ENCODE measurements at places on chromosomes 11 and 22.

- peak overlapping the region; percentile 83 for H3K4me3 ChIP-seq
- H3K36me3 ChIP-seq: peaks cover 25% of the 10 kb centered on the region
- H3K4me1 ChIP-seq: peaks cover 74% of the 10 kb centered on the region
- no peaks in the 10 kb centered on the region for H3K27me3 ChIP-seq
- H3K27ac ChIP-seq: peak overlapping the region; percentile 96
Observed at GRCh38 chr11:128757886-128758612, 64.2 kb downstream of the FLI1 start.

- no peaks in the 10 kb centered on the region for H3K36me3 ChIP-seq
- no peak overlapping the region for H3K4me3 ChIP-seq
- peaks cover 5% of the 10 kb centered on the region for H3K4me1 ChIP-seq
- no peak overlapping the region for H3K27ac ChIP-seq
Observed at GRCh38 chr22:25232301-25232700, 12.9 kb downstream of the CRYBB2 start.

GRCh38 chr11:88508759-88509581 is 171.4 kb upstream of the CTSC start:
- H3K4me1 ChIP-seq: peaks cover 16% of the 10 kb centered on the region
- H3K36me3 ChIP-seq: peaks cover 9% of the 10 kb centered on the region
- H3K4me3 ChIP-seq: peak overlapping the region; percentile 85
- H3K27ac ChIP-seq: no peak overlapping the region
- H3K27me3 ChIP-seq: peaks cover 26% of the 10 kb centered on the region

DNA sequence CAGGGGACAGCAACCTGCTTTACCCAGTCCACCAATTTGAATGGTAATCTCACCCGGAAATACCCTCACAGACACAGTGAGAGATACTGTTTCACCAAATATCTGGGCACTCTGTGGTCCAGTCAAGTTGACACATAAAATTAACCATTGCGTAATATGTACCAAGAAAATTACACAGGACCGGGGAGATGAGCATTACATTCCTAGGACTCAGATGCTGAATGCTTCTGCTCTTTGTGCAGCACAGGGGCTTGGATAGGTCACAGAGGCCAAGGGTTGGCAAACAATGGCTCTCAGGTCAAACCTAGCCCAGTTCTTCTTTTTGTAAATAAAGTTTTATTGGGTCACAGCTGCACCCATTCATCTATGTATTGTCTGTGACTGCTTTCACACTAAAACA is 557.2 kb downstream of the MN1 start:
- no peak for DNase-seq
- no peaks in the 10 kb centered on the region for H3K36me3 ChIP-seq
- H3K4me3 ChIP-seq: no peak overlapping the region
- peaks cover 15% of the 10 kb centered on the region for H3K4me1 ChIP-seq

DNA sequence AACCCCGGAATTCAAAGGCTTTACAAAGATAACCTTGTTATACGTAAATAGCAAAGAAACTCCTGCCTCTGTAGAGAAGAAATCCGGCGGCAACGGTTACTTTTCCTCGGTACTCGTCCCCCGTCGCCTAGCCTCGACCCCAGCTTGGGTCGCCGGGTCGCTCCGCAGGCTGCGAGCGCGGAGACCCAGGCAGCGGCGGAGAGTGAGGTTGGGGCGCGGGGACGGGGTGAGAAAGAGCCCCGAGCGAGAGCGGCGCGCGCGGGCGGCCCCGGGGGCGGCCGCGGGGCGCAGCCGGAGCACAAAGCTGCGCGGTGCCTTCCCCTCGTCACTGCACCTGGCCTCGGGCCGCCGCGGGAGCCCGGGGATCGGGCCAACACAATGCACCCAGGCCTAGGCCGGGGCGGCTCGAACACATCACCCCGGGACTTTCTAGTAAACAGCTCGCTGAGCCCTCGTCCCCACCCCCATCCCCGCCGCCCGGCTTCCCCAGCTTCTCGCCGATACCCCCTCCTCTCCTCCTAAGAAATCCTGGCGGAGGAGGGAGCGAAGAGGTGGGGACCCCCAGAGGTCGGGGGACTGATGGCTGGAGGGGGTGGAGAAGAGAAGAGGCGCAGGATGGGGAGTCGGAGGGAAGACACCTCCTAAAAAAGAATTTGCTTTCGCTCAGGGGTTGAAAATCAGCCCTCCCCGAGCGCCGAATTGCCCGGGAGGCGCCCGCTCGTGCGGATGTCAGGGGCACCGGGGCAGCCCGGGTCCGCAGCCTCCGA is 845 bp downstream of the MPPED2 start:
- peak overlapping the region; percentile 47 for H3K4me3 ChIP-seq
- peaks cover 12% of the 10 kb centered on the region for H3K36me3 ChIP-seq
- peaks cover 45% of the 10 kb centered on the region for H3K27me3 ChIP-seq
- no peaks in the 10 kb centered on the region for H3K4me1 ChIP-seq
- H3K27ac ChIP-seq: no peak overlapping the region

DNA sequence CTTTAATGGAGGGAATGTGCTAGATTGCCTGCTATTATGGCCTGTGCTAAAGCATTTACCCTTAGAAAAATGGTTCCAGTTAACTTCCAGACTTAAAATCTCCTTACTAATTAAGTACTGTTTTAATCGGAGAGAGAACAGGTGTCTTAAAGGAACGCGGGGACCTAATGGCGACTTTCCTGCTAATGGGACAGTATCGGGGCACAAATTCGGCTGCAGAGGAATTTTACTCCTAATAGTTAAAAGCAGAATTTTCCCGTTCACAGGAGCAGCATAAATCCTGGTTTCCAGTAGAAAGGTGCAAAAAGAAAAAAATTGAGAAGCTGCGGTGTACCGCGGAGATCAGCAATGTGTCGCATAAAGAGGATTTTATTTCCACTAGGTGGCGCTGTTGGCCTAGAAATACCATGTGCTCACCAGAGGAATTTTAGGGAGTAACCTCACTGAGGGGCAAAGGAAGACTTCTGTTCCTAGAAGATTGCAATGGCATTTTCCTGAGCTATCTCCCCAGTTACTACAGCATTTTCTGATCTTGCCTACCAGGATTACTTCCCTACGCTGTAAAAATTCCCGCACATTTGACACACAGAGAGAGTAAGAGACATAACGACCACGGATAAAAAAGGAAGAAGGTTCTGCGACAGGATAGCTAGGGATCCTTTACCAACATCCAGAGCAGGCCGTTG is 44.5 kb downstream of the ZNF280B start:
- H3K27me3 ChIP-seq: peaks cover 24% of the 10 kb centered on the region
- no peaks in the 10 kb centered on the region for H3K4me1 ChIP-seq
- no peak overlapping the region for H3K4me3 ChIP-seq
- peaks cover 7% of the 10 kb centered on the region for H3K36me3 ChIP-seq

- DNase-seq: no peak
- H3K4me1 ChIP-seq: no peaks in the 10 kb centered on the region
- H3K4me3 ChIP-seq: no peak overlapping the region
- no peak overlapping the region for H3K27ac ChIP-seq
- H3K27me3 ChIP-seq: no peaks in the 10 kb centered on the region
Observed at GRCh38 chr22:39289533-39289932, 29.9 kb downstream of the RPL3 start.

DNA sequence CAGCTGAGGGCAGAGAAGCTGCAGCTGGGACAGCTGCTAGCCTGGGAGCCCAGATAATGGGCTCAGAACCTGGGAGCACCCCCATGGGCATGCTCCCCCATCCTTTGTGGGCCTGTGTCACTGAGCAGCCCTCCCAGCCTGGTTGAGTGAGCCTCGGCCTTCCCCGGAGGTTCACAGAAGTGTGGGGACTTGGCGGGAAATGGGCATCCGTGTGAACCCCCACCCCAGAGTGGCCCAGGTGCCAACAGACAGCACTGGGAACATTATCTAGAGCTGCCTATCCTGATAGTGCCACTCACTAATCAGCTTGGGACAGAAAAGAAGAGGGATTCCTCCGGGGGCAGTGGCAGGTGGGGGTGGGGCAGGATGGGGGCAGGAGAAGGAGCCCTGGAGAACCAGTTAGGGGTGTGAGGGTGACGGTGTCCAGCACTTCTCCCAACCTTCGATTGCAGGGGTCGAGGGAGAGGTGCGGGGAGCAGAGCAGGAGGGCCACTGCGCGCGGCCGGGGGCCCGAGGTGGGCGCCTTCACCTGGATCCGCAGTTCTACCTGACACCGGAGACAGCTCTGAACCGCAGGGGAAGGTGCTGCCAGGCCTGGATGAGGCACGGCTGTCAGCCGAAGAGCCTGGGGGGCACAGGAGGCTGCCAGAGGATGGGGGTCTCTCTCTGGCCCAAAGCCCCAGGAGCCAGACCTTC is 33.1 kb downstream of the FLRT1 start:
- no peaks in the 10 kb centered on the region for H3K27me3 ChIP-seq
- H3K27ac ChIP-seq: no peak overlapping the region
- no peak overlapping the region for H3K4me3 ChIP-seq
- no peaks in the 10 kb centered on the region for H3K36me3 ChIP-seq
- no peaks in the 10 kb centered on the region for H3K4me1 ChIP-seq
- DNase-seq: no peak

DNA sequence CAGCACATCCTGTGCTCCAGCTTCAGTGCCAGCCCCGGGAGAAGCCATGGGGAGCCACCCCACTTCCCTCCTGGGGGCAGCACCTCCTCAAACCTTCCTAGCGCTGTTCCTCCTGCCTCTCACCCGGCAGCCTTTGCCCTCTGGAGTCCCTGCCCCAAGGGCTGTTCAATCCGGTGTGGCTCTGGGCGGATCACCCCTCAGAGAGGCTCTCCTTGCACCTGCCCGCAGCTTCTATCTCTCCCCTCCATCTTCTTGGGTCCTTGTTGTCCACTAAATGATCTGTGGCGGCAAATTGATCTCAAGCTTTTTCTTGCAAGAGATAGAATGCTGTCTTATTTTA is 18.1 kb upstream of the CDKN1C start:
- H3K4me3 ChIP-seq: peak overlapping the region; percentile 69
- H3K27me3 ChIP-seq: no peaks in the 10 kb centered on the region
- H3K27ac ChIP-seq: peak overlapping the region; percentile 9
- DNase-seq: no peak

All from natural killer cell treated with Interleukin-12 subunit alpha and Interleukin-12 subunit beta and Interleukin-15 and Interleukin-18, amount 100 ng/mL, for 72 hours (primary cell).